ENCODE measurements at places on chromosomes 1 and 21.
A peak's percentile ranks its signal among the peaks of the same experiment; 100 is the strongest.

DNA sequence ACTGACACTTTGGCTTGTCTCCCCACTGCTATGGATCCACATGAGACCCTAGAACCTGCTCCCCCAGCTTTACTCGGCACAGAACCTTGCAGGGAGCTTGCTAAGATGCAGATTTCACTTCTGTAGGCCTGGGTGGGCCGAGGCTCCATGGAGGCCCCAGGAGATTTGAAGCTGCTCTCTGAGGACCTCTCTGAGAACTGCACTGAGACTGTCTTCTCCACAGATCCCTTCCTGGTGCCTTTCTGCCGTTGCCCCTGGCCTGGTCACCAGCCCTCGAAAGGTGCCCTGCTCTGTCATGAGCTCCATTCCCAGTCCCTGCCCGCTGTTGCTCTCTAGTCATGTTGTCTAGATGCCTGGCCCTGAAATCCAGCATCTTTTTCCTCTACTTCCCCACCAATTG is 588.4 kb downstream of the AJAP1 start:
- DNase-seq: no peak

DNA sequence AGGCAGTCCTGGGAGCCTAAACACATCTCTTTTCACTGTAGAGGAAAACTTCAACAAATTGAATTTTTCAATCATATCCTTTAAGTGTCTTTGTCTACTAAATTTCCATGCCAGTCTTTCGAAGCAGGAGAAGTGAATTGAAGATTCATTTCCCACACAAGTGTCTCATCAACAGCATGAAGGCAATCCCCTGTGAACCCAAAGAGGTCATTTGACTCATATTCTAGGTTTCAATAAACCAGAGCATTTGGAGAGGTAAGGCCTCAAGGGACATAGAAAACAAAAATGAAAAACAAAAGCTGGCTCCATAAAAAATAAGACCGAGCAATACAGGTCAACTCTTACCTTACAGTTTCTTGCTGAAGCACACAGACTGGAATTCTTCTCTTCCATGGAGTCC is 94.1 kb upstream of the ATP1B1 start:
- no peak for DNase-seq

DNA sequence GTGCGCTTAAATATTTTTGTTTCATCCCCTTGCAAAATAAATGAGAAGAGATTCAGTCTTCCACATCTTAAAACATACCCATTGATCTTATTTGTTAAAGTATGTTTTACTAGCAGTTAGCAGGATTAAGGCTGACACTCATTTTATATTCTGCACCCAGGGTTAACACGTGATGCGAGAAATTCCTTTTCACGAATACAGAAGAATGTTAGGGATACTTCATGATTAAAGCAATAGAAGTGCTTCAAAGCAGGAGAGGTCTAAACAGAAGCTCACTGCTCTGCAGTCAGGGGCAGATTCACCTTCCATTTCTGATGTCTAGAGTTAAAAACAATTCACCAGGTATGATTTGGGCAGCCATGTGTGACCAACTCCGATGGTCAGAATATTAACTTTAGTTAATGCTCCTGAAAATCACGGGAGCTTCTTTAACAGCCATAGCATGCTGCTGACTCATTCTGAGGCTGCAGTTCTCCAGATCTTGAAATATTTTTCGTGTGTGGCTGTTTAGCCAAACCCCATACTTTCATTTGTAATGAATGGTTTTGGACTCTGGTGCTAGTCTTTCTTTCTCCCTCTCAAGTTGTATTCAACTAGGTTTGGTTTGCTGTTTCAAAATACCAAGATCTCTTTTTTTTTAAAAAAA is 19.7 kb downstream of the BCAR3 start:
- peak; percentile 88 for DNase-seq

- DNase-seq: peak; percentile 83
These were observed 18.2 kb upstream of the FCGR2A start for GRCh38 chr1:161486806-161487741.

GRCh38 chr1:2535455-2535854 is 5.4 kb upstream of the HES5 start:
- no peak for DNase-seq

GRCh38 chr1:76408303-76408702 is 333.8 kb downstream of the ST6GALNAC3 start:
- DNase-seq: no peak

GRCh38 chr1:168970926-168971659 is 135.4 kb upstream of the ATP1B1 start:
- DNase-seq: no peak

DNA sequence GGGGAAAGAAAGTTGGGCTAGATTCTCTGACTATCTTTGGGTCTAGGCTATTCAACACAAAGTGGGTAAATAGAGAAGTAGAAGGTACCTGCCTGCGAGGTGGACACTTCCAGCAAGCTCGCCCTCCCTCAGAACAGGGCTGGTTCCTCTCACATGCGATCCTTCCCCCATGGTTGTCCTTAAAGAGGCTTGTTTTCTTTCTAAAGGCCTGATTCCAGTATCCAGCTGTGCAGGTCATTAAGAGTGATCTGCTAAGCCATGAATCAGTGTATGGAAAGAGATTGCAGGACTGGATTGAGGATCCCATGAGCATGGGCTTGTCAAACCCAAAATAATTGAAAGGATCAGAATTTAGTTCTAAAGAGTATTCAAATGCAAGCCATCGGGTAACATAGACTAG is 189.0 kb downstream of the URB2 start:
- no peak for DNase-seq

DNA sequence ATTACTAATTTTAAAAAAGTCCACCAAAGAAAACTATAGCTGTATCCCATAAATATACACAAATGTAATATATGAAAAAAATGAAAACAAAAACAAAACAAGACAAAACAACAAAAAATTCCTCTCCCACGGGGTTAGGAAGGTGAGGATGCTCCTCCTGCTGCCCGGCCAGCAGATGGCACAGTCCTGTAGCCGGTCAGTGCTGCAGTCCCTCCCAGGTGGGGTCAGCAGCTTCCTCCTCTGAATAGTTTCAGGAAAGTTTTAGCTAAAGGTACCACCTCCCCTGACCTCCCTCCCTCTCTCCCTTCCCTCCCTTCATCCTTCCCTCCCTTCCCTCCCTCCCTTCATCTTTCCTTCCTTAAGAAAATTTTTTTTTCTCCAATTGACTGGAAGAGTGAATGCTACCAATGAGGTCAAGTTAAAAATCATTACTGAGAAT is 67.8 kb upstream of the BCL10 start:
- DNase-seq: peak; percentile 56

GRCh38 chr1:11273595-11274234 is 717 bp downstream of the UBIAD1 start:
- no peak for DNase-seq

GRCh38 chr1:205950280-205950679 is 7.0 kb upstream of the SLC26A9 start:
- no peak for DNase-seq

DNA sequence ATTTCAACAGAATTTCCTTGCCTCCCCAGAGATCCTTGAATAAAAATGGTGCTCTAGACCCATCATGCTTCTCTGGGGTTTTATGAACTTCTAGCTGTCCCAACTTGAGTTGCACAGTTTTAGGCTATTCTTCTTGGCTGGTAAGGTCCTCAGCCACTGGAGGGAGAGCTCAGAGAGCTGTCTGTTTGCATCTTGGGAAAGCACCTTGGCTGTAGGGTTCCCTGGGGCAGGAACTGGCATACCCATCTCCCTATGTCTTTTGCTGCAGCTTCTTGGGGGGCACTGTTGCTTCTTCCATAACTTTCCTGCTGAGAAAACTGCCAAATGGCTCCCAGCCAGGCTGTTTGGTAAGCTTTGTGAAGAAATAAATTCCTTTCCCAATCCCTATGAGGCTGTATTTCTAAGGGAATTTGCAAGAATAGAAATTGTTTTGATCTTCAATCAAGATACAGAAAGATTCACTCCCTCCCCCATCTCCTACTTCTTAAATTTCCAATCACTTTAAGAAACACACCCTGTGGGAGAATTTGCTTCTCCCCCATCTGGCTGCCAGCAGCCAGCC is 8.2 kb upstream of the FMOD start:
- DNase-seq: peak; percentile 88

DNA sequence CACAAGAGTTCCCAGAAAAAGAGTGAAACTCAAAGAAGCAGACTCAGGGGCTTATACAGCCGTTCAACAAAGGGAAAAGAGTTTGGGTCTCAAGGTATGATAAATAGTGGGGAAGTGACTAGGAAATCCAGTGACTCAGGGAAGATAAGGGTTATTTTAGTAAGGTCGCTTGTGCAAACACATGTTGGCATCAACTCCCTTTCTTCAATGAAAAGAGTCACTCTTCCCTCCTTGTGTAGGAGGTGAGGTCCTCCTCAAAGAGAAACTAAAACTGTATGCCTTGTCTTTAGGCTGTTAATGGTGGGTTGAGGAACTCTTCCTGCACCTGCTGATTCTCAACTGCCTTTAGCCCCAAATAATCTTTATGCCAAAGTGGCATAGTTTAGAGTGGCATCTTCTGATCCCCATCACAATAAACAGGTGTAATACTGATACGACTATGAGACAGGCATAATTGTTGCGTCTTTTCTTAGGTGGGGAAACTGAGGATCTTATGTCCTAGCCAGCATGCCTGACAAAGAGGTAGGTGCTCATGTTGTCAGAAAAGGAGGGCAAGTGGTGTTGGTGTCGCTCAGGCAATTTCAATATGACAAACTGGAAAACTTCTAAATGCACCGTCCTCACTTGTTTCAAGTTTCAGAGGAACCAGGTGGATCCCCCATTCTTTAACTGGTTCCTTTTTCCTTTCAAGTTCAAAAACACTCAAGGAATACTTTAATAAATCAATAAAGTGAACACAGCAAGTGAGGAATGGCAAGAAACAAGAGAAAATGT is 294.1 kb upstream of the RUNX1 start:
- DNase-seq: no peak

GRCh38 chr21:42465008-42465802 is 30.8 kb downstream of the RSPH1 start:
- no peak for DNase-seq

GRCh38 chr1:193060938-193061337 is 1.5 kb downstream of the RO60 start:
- DNase-seq: peak; percentile 58

GRCh38 chr1:19325368-19325957 is 13.3 kb downstream of the SLC66A1 start:
- no peak for DNase-seq

GRCh38 chr1:9265968-9266367 is 26.7 kb upstream of the SPSB1 start:
- no peak for DNase-seq

DNA sequence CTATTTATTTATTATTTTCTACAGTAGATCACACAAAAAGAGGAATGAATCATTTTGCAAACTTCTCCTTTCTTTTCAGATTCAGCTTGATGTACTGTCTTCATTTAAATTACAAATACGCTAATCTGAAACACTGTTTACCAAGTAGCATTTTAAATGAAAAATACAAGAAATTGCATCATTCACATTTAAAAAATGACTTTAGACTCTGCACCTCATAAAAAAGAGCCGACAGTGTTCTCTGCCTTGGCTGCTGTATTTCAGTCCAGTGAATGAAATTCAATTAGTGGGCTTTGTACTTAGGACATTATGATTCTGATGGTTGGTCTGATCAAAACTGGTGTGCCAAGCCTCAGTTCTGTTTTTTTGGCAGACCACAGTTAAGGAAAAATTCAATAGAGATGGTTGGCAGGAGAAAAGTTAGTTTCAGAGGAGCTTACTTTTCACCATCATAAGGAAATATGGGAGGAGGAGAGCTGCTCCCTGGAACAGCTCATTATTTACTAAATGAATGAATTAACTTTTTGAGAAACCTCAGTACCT is 222.4 kb upstream of the ESRRG start:
- DNase-seq: no peak

DNA sequence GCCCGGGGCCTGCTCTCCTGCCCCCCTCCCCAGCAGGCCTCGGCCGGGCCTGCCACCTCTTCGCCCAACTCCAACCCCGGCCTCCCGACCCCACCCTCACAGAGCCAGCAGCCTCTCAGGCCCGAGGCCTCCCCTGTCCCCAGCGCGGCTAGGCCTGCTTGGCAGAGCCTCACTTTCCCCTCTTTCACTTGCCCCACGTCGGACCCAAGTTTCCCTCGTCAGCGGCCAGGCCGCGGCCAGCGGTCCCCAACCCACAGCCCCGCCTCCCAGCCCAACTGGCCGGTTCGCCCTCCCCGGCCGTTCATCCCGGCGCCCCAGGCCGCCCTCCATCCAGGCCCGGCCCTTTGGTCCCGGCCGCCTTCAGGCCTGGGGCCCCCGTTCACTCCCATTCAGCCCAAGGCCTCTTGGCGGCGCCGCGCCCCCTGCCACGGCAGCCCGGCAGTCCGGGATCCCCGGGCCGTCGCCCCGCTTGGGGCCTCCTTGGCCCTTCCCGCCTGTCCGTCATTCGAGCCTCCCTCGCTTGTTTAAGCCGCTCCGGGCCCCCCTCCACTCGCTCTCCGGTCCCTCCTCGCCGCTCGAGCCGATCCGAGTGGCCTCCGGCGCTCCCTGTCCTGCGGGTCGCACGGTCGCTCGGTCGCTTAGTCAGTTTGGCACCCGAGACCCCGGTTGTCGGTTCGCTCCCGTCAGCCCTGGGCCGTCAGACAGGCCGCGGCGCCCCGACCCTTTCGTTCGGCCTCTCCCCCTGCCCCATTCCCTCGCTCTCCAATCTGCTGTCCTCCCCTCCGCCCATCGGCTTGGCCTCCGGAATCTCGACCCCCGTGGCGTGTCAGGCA is 1.4 kb downstream of the LRRC41 start:
- DNase-seq: peak; percentile 79

DNA sequence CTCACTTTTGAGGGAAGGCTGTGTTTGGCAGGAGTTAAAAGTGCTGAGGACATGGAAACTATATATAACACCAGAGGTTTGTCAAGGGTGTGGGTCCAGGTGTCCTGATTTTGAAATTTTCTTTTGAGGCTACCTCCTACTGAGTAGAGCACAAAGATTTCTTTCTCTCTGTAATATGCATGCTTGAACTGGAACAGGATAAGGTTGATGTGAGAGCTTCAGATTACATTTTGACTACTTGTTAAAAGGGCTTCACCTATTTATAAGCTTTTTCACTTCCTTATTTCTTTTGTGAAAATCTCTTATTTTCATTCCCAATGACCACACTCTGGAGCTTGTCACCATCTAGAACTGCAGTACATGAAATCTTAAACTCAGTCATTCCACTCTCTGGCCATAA is 59.8 kb upstream of the PLA2G4A start:
- no peak for DNase-seq

DNA sequence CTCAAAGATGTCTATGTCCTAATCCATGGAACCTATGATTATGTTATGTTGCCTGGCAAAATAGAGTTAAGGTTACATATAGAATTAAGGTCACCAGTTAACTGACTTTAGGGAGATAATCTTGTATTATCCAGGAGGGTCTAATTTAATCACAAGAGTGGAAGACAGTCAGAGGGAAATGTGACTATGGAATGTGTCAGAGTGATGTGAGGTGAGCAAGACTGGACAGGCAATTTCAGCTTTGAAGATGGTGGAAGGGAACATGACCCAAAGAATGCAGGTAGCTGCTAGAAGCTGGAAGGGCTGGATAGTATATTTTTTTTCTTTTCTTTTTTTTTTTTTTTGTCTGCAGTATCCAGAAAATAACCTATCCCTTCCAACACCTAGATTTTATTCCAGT is 241.7 kb upstream of the NEGR1 start:
- no peak for DNase-seq

- DNase-seq: peak; percentile 77
These were observed 148.2 kb upstream of the COL11A1 start for GRCh38 chr1:103256490-103256889.

- DNase-seq: peak; percentile 34
These were observed 1.4 kb downstream of the PINK1 start for GRCh38 chr1:20634594-20635084.

- DNase-seq: no peak
These were observed 542.8 kb upstream of the BEND5 start for GRCh38 chr1:49319426-49319963.
